Mammary epithelial cell (primary cell): ENCODE measurements at places on chromosomes 5 and 9.

- peak; percentile 92 for DNase-seq
Measured at GRCh38 chr5:71922584-71923106, 184.6 kb upstream of the MAP1B start.

- no peak for DNase-seq
Measured at GRCh38 chr9:69655065-69655464, 17.1 kb downstream of the APBA1 start.

DNA sequence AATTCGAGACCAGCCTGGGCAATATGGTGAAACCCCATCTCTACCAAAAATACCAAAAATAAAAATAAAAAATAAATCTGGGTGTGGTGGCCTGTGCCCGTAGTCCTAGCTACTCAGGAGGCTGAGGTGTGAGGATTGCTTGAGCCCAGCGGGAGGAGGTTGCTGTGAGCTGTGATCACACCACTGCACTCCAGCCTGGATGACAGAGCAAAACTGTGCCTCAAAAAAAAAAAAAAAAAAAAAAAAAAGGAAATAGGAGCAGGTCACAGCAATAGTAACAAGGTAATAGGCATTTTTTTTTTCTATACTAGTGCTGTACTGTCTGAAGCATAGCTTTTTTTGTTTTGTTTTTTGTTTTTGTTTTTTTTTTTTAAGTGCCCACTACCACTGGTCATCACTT is 5.8 kb downstream of the LRRC70 start:
- DNase-seq, result no peak

GRCh38 chr5:139668064-139668880 is 20.1 kb downstream of the CXXC5 start:
- DNase-seq, result peak; percentile 73

DNA sequence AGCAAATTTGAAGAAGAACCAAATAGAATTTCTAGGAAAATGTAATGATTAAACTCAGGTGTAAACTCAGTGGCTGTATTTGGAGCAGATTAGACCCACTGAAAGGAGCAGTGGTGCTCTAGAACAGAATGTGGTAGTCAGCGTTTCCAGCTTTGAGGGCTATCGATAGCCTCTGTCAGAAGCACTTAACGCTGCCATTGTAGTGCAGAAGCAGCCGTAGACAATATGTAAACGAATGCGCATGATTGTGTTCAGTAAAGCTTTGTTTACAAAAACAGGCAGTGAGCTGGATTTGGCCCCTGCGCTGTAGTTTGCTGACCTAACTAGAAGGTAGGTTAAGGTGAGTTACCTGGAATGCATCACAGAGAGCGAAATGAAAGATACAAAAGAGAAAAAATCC is 72.0 kb downstream of the FAM78A start:
- DNase-seq, result no peak

DNA sequence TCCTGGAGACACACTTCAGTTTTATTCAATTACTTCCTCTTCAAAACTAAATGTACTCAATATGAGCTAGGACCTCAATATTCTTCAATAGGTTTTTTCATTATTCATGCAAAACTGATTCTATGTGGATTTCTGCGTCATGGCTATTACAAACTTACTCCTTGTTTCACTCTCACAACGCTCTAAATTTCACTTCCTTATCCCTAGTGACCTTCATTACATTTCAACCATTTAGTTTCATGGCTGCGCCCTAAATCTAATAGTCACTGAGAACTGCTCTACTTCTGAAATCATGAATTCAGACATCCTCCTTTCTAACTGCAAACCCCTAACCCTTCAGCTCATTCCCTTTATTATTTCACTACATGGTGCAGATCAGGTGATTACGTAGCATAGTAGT is 93.9 kb downstream of the SLC25A46 start:
- DNase-seq, result no peak

DNA sequence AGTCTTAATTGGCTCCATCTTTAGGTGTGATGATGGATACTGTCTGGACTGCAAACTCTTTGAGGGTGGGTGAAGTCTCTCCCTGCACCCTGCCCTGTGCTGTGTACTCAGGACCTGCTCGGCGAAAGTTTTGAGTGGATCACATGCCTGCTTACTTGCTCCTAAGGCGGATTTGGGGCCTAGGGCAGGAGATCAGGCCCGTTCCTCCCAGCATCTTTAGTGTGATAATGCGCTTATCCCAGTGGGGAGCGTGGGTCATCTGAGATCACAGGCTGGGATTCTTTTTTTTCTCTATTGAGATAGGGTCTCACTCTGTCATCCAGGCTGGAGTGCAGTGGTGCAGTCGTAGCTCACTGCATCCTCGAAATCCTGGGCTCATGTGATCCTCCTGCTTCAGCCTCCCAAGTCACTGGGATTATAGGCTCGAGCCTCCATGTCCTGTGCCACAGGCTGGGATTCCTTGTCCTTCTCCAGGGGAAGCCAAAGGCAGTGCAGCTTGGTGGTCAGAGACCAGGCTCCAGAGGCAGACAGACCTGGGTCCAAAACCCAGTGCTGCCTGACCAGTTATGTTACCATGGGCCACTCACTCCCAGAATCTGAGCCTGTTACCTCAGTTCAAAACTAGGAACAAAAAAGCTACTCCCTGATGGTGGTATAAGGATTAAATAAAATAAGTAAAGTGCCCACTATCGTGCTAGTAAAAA is 59.7 kb downstream of the ZNF618 start:
- no peak for DNase-seq

DNA sequence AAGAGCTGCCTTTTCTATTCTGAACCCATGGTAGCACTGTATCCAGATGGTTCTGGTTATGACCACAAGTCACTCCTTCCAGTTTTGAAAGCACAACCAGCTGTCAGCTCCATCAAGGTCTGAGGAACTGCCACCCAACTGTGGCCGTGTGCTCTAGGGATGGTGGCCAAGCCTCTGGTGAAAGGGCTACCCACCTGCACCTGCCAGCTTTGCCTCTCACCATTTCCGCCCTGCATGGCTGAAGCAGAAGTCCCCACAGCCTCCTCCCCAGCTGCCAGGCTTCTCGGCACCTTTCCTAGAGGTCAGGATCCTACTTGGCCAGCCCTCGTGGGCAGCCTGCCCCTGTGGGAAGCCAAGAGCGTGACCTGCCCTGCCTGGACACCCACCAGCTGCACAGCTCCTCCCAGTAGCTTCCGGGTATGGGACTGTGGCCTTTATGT is 16.8 kb downstream of the SEMA5A start:
- no peak for DNase-seq

GRCh38 chr9:129253803-129254381 is 75.8 kb upstream of the IER5L start:
- no peak for DNase-seq

- no peak for DNase-seq
Measured at GRCh38 chr9:34555002-34555348, 32.2 kb upstream of the ENHO start.

- DNase-seq, result peak; percentile 98
Measured at GRCh38 chr5:150263801-150264621, 25.6 kb downstream of the CAMK2A start.

DNA sequence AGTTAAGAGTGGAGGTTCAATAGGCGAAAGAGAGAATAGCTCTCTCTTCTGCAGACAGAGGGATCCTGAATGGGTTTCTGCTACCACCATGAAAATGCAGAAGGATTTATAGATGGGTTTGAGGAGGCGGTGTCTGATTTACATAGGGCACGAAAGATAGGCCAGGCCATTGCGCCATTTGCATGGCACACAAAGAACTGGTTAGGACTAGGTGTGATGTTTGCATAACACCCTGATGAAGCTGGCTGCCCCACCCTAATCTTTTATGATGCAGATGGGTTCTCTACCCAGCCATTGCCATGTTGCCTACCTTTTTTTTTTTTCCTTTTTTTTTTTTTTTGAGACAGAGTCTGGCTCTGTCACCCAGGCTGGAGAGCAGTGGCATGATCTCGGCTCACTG is 51.4 kb upstream of the PDZD2 start:
- DNase-seq, result no peak

- peak; percentile 48 for DNase-seq
Measured at GRCh38 chr9:116550696-116551436, 136.2 kb upstream of the TRIM32 start.

GRCh38 chr5:160230686-160231527 is 1.6 kb downstream of the FABP6 start:
- peak; percentile 74 for DNase-seq

GRCh38 chr9:130766927-130767307 is 68.1 kb upstream of the ABL1 start:
- DNase-seq, result no peak

DNA sequence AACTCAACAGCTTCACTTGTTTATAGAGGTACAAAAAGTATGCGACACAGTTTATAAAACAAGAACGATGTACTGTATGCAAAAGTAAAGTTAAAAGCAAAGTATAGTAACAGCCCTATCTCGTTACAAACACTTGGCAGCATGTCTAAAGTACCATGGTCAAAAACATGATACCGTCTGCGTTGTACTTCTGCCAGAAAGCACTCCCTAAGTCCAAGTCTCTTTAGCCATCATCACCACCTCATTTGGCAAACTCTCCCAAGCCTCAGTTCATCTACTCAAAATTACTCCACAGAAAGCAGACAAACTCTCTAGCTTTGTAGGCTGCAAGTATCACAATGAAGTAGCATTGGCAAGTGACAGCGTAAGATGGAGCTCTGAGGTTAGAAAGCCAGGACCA is 73.4 kb downstream of the NFIB start:
- no peak for DNase-seq

DNA sequence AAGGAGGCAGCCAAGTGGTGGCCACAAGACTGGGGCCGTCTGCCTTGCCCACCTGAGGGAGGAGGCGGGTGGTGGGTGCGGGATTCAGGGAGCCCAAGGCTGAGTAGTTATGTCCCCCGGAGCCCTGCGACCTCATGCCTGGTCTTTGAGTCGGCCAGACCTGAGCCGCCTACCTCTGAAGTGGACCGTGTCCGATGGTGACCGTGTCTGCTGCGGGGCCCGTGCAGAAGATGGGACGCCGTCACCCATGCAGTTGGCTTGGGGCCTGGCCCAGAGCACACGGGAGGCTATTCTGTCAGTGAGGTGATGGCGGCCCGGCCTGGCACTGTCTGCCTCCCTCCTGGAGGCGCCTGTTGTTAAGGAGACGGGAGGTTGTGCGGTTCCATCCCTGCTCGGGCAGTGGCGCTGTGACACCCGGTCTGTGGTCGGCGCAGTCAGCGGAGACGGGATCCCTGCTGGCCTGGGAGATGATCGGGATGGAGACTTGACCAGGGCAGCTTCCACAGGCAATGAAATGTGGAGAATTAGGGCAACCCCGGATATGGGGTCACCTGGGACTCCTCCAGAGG is 62.5 kb upstream of the FCN2 start:
- DNase-seq, result no peak

DNA sequence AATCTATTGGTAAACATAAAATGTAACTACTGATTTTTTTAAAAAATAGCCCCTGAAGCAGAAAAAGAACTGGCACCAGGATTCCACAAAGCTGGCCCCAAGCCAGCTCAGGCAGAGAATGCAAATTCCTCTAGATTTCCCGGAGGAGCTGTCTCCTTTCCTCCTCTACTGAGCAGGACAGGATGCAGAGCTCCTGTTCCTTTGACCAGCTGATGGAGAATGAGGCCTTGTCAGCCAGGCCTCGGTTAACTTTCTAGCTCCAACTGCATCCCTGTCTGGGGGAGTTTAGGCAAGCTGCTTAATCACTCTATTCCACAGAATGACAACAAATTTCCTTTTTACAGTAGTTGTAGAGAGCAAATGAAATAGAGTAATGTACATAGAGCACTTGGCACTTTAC is 155.5 kb downstream of the GNAQ start:
- DNase-seq, result no peak

- DNase-seq, result no peak
Measured at GRCh38 chr5:56321236-56321881, 88.2 kb upstream of the ANKRD55 start.

DNA sequence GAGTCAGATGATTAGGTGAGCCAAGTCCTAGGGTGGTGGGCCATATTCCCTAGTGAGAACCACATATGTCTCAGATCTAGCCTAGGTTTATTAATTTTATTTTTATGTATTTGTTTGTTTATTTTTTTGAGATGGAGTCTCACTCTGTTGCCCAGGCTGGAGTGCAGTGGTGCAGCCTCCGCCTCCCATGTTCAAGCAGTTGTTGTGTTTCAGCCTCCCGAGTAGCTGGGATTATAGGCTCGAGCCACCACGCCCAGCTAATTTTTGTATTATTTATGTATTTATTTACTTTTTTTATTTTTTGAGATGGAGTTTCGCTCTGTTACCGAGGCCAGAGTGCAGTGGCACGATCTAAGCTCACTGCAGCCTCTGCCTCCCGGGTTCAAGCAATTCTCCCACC is 36.0 kb downstream of the NUP188 start:
- DNase-seq, result no peak

DNA sequence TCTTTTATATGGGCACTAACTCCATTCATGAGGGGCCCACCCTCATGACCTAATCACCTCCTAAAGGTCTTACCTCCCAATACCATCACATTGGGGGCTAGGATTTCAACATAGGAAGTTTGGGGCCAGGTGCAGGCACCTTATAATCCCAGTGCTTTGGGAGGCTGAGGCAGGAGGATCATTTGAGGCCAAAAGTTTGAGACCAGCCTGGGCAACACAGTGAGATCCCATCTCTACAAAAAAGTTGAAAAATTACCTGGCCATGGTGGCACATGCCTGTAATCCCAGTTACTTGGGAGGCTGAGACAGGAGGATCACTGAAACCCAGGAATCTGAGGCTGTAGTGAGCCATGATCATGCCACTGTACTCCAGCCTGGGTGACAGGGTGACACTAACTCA is 76.7 kb downstream of the MYO10 start:
- DNase-seq, result no peak

DNA sequence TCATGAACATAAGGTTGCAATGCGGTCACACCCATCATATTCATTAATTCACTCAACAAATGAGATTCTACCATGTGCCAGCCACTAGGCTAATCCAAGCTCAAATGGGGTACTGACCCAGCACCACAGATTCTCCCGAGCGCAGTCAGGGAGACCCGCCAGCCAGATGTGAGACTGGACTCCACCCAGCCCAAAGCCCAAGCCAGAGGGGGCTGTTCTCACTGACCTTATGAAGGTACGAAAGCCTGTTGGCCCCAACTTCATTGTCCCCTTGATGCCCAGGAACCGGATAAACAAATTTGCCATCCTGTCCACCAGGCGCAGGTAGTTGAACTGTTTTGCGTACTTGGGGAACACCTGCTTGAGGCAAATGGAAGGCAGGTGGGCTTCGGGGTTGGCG is 218.8 kb downstream of the DAB2IP start:
- no peak for DNase-seq

DNA sequence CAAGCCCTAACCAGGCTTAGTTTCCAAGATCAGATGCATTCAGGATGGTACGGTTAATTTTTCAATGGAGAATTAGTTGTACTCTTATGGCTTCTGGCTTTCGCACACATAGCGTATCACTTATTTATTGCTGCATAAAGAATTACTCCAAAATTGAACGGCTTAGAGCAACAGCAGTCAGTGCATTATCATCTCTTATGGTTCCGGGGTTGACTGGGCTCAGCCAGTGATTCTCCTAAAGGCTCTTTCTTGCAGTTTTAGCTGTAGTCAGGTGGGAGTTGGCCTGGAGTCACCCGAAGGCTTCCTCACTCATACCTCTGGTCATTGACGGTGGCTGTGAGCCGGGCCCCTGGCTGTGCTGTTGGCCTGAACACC is 595 bp upstream of the GRHPR start:
- DNase-seq, result no peak
